ENCODE measurements at places on chromosomes 16 and 17. TPM values are rescaled to one million over a fixed set of nuclear protein-coding genes. Genes with fewer than 3 reads are reported as not detected.

Gene HBZ
- 0.23 TPM for total RNA-seq

Gene CDC6
- 55.1 TPM for total RNA-seq

Gene DOC2A
- 2.5 TPM for total RNA-seq

Gene NAGS
- 0.82 TPM for total RNA-seq

Gene SPN
- total RNA-seq, result 0.02 TPM

Gene TENT4B
- total RNA-seq, result 9.0 TPM

Gene DNAH2
- total RNA-seq, result 0.03 TPM

Gene HSD3B7
- 15.9 TPM for total RNA-seq

Gene CRHR1
- total RNA-seq, result 0.09 TPM

Gene KRTAP4-6
- not detected for total RNA-seq

Gene CTRB1
- total RNA-seq, result not detected

Gene CDK3
- 2.8 TPM for total RNA-seq

Gene SPATA22
- not detected for total RNA-seq

Gene LCAT
- total RNA-seq, result 8.2 TPM
